Vagina (tissue), 2 donors: ENCODE measurements at places on chromosomes 1 and 21.

GRCh38 chr1:207217778-207218511 lies 103.5 kb upstream of the CD55 start:
- H3K27ac ChIP-seq, result no peak overlapping the region
- peaks cover 13% of the 10 kb centered on the region for H3K4me1 ChIP-seq
- DNase-seq, result no peak
- no peak overlapping the region for H3K4me3 ChIP-seq
- H3K36me3 ChIP-seq, result no peaks in the 10 kb centered on the region

DNA sequence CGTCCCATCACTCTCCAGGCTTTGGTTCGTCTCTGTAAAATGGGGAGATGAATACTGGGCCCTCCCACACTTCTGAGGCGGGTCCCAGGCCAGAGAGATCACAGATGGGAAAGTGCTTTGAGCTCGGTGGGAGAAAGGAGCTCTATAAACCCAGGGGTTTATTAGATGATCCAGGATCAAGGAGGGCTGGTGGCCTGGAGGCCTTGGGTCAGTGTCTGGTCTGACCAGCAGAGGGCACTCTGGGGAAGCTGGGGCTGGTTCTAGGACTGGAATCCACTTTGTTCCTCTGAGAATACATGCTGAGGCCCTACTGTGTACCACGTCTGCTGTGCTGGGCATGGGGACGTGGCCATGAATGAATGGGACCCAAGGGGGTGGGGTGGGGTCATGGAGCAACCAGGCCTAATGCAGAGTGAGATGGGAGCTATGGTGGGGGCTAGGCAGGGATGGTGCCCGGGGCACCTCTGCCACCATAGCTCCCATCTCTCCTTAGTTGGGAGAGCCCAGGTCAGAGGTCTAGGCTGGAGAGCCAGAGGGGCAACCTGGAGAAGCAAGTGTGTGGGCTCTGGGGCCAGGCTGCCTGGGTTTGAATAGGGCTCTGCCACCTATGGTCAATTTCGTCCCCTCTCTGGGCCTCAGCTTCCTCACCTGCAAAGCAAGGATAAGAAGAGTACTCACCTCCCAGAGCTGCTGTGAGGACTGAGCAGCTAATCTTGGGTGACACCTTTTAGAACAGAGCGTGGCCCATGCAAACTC lies 9.0 kb upstream of the FAM131C start:
- DNase-seq, result no peak
- no peaks in the 10 kb centered on the region for H3K36me3 ChIP-seq
- H3K27me3 ChIP-seq, result no peaks in the 10 kb centered on the region
- H3K4me1 ChIP-seq, result peaks cover 24% of the 10 kb centered on the region

GRCh38 chr1:98119796-98120195 lies 199.0 kb upstream of the DPYD start:
- no peak for DNase-seq
- no peak overlapping the region for H3K4me3 ChIP-seq
- H3K36me3 ChIP-seq, result no peaks in the 10 kb centered on the region
- no peak overlapping the region for H3K27ac ChIP-seq
- H3K27me3 ChIP-seq, result no peaks in the 10 kb centered on the region
- no peaks in the 10 kb centered on the region for H3K4me1 ChIP-seq

DNA sequence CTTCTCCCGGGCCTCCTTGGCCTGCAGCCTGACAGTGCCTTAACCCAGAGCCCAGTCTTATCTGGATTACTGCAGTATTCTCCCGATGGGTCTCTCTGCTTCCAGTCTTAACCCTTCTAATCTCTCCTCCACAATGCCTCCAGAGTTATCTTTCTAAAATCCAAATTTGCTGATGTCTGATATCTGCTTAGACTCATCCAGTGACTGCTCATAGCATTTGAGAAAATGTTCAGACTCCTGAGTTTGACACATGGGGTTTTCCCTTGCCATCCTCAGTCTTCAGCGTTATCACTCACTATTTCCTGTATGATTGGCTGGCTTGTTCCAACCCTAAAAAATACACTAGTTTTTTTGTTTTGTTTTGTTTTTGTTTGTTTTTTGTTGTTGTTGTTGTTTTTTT lies 102.0 kb downstream of the FMN2 start:
- H3K4me3 ChIP-seq, result no peak overlapping the region
- H3K4me1 ChIP-seq, result no peaks in the 10 kb centered on the region
- no peaks in the 10 kb centered on the region for H3K36me3 ChIP-seq
- no peak for DNase-seq
- H3K27ac ChIP-seq, result no peak overlapping the region

GRCh38 chr1:170166518-170167180 lies 20.9 kb downstream of the NTMT2 start:
- H3K27me3 ChIP-seq, result no peaks in the 10 kb centered on the region
- H3K4me3 ChIP-seq, result no peak overlapping the region
- H3K4me1 ChIP-seq, result no peaks in the 10 kb centered on the region
- no peak overlapping the region for H3K27ac ChIP-seq
- no peaks in the 10 kb centered on the region for H3K36me3 ChIP-seq

DNA sequence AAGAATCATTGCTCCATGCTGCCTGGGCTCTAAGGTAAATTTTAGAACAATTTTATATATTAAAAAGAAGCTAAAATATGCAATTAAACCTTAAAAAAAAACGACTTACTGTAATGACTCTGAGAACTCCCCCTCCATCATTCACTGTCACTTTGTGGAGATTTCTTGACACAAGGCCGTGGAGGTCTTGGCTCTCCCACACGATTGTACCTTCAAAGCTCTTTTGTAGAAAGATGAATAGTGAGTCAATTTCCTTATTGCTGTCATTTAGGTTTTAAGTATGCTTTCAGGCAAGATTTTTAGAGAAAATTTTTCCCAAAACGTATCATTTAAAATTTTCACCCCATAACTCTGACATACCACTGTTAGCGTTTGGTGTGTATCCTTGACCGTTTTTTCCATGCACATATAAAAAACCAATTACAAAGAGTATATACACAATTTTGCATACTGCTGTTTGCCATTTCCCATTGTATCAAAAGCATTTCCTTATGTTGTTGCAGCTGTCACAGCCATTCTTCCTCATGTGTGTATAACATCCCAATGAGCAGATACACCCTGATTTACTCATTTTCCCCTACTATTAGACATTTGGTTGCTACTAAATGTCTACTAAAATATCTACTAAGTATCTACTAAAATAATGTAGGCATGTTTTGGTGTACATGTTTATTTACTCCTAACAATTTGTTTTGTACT lies 33.4 kb downstream of the B3GALNT2 start:
- no peaks in the 10 kb centered on the region for H3K4me1 ChIP-seq
- H3K4me3 ChIP-seq, result no peak overlapping the region
- no peaks in the 10 kb centered on the region for H3K27me3 ChIP-seq
- peaks cover 25% of the 10 kb centered on the region for H3K36me3 ChIP-seq
- H3K27ac ChIP-seq, result no peak overlapping the region
